ENCODE measurements at places on chromosomes 7 and 10.

DNA sequence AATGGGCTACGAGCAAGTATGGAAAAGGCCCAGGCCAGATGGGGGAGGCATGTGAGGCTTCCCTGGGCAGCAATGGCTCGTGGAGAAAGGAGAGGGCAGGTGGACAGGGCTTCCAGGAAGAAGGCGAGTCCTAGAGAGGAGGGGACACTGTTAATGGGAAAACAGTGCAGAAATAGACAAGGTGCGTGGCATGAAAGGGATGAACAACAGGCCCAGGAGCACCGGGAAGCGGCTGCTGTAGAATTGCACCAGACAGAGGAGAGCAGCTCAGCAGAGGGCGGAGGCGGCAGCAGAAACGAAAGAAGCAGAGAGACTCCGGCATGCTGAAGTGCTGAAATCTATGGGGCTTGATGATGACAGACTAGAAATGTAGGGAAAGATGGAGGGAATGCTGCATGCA is 102.1 kb downstream of the PIP4K2A start:
- no peak for DNase-seq

GRCh38 chr7:98758157-98758556 is 111.7 kb downstream of the TMEM130 start:
- no peak for DNase-seq

GRCh38 chr7:145474009-145474686 is 638.3 kb upstream of the TPK1 start:
- DNase-seq, result no peak

DNA sequence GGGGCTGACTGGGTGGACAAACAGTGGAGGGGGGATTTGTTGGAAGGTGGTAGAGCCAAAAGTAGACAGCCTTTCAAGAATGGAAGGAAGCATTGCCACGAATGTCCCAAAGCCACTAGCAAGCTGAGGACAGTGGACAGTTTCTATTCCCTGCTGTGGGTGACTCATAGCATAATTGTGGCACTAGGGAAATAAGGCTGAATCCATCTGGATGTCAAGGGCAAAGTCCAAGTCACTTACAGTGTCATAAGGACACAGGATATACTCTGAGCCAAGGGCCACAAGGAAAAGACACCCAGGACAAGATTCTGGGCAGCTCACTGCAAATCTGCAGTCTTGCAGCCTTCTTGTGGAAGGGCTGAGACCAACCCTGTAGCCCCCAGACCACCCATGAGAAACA is 79.7 kb downstream of the FRMPD2 start:
- DNase-seq, result no peak

- no peak for DNase-seq
Measured at GRCh38 chr10:130550952-130551674, 414.9 kb downstream of the GLRX3 start.
